ENCODE measurements at places on chromosomes 4 and X. TPM values are rescaled to one million over a fixed set of nuclear protein-coding genes. Genes with fewer than 3 reads are reported as not detected.

GRCh38 chr4:1299301-1299860 lies 9.7 kb downstream of the MAEA start:
- DNase-seq = peak; percentile 38

The TMPRSS11F gene
- total RNA-seq = not detected

The KIT gene
- total RNA-seq = 7.9 TPM

The ALAS2 gene
- 3.1 TPM for total RNA-seq

The PNMA6F gene
- not detected for total RNA-seq
